ENCODE measurements at places on chromosomes 6 and 20.

DNA sequence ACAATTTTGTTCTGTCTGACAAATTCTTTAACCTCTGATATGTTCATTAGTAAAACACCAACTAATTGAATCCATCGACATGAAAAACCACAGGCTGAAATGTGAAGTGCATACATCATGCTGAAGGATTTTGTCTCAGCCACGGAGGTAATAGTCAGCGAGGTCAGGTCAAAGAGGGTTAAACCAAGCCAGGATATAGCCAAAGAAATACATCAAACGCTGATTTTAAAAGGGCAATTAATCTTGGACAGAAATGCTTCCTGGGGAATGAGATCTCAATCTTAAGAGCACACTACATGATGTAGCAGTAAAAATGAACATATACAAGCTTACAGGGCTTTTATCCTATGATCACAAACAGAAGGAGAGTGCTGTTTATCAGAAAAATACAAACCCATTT is 106.7 kb downstream of the PRDM1 start:
- no peak for DNase-seq

DNA sequence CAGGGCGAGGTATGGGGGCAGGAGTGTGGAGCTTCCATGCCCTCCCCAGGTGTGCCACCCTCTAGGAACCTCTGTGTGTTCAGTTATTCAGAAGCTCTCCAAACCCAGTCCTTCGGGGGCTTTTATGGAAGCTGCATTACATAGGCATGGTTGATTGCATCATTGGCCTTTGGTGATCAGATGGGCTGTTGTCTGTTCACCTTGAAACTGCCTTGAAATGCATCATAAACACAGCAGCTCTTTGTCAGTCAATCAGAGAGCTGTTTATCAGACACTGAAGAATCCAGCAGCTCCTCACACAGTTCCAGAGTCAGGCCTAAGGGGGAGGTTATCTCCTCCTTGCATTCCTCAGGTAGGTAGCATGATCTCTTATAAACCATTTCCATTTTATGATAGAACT is 62.4 kb downstream of the E2F3 start:
- DNase-seq, result no peak

DNA sequence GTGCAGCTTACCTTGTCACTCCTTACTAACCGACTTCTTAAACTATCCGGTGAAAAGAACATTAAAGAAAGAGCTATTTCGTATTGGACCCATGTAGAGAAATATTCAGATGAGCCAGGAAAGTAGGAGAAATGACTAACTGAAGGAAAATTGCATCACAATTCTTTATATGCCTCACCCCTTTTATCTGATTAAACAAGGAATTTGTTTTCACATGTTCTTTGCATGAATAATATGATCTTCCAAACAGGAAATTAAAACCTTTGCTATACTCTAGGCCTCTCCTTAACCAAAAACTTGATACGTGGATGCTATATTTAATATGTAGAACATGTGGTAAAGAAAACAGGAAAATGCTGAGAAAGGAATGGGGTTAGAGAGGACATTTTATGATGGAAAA is 41.9 kb upstream of the LRRC1 start:
- DNase-seq, result no peak

DNA sequence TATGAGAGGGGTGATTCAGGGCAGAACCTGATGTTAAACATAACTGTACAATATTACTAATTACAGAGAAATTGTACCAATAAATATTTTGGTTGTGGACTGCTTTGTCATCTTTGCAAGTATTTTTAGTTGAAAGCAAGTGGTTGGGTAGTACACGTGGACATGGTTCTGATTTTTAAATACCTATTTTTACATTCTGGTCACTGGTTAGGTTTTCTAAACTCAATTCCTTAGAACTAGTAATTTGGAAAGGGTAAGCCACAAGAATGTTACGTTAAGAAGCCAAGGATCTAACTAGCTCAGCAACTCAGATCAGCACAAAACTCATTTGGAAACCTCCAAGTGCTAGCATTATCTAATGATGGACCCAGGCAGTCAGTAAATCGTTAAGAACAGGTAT is 2.7 kb downstream of the EPB41L2 start:
- no peak for DNase-seq

DNA sequence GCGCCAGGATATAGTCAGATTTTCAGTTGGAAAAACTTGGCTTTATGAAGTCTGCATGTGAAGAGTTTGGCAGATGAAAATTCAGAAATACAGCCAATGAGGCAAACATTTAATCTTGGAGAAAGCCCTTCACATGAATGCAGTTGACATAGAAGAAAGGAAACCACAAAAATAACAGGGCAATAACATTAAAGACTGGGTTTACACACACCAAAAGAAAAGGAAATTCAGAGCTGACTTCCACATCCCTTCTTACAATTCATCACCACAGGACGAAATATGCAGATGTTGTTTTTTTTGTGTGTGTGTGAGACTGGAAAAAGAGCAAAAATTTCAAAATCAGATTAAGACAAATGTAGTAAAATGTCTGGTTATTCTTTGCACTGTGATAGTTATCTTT is 69.8 kb upstream of the HEY2 start:
- DNase-seq, result no peak

- DNase-seq, result no peak
Measured at GRCh38 chr6:115899730-115900282, 160.9 kb downstream of the FRK start.

- DNase-seq, result no peak
Measured at GRCh38 chr6:15131651-15132061, 114.2 kb upstream of the JARID2 start.

DNA sequence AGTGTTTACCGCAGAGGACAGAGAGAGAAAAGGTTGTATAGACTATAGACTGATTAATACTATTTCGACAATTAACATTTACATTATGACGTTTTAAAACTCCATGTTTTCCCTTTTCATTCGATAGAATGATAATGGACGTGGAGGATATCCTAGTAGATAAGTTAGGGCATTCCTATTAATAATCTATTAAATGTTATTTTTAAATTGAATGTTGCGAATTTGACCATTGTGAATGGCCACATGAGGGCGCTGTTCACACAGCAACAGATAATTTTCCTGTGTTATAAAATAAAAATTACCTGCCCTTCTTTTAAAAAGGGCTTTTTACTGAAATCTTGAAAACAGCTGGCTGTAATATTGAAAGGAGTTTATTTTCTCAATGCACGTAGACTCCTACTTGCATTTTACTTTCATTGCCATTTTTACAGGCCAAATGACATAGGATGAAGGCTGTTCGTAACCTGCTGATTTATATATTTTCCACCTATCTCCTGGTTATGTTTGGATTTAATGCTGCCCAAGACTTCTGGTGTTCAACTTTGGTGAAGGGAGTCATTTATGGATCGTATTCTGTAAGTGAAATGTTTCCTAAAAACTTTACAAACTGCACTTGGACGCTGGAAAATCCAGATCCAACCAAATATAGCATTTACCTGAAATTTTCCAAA is 3.3 kb downstream of the ADGRB3 start:
- no peak for DNase-seq

- DNase-seq, result no peak
Measured at GRCh38 chr6:63565727-63566596, 6.3 kb upstream of the LOC128125822 start.

- DNase-seq, result no peak
Measured at GRCh38 chr6:125367036-125367782, 65.4 kb upstream of the HDDC2 start.

DNA sequence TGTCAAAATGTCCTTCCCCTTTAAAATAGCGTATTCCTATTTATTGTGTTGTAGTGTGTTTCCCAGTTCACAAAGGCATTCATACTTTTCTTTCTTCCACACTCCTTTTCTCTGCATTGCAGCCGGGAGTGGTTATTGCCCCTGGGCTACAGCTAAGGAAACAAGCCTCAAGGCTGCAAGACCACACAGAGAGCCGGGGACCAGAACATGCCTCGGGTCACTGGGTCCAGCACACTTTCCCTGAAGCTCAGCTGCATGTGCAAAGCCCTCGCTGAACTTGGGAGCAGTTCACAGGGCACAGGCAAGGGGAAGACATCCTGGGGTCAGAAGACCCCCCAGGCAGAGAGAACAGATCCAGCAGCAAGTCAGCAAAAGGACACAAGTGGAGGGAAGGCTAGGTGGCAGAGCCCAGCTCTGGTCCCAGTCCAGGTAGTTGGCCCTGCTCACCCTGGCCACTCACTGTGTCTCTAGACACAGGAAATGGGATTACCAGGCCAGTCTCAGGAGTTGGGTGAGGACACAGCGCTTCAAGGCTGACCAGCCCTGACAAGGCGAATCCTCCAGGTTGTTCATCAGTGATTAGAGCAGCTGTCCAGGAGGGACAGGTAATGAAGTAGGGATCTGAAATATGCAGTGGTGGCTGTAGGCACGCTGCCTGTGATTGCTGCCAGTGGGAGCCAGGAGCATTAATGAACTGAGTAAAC is 118.2 kb downstream of the CD83 start:
- DNase-seq, result no peak

DNA sequence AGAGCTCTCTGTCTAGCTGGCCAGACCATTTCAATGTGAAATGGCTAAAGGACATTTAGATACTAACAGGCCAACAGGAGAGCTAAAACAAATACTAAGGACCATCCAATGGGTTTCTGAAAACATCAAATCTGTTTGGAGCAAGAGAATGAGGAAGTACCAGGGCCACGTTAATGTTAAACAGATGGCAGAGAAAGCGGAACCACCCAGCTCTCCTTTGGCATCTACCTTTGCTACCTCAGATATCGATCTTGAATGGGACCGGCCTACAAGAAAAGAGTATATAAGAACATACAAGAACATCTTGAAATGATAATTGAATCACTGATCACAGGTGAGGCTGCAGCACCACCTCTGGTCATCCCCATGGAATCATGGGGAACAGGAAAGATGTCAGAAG is 31.8 kb downstream of the KCNK5 start:
- no peak for DNase-seq

- no peak for DNase-seq
Measured at GRCh38 chr6:87944541-87944954, 103.1 kb upstream of the SPACA1 start.

GRCh38 chr6:26197933-26198721 is 110.9 kb downstream of the HFE start:
- peak; percentile 28 for DNase-seq

- no peak for DNase-seq
Measured at GRCh38 chr6:156174031-156174890, 602.9 kb upstream of the ARID1B start.

- no peak for DNase-seq
Measured at GRCh38 chr6:169824848-169825557, 73.6 kb downstream of the ERMARD start.

GRCh38 chr20:39112178-39112743 is 150.1 kb downstream of the DHX35 start:
- DNase-seq, result no peak

GRCh38 chr6:106752641-106753040 is 123.3 kb downstream of the QRSL1 start:
- no peak for DNase-seq

DNA sequence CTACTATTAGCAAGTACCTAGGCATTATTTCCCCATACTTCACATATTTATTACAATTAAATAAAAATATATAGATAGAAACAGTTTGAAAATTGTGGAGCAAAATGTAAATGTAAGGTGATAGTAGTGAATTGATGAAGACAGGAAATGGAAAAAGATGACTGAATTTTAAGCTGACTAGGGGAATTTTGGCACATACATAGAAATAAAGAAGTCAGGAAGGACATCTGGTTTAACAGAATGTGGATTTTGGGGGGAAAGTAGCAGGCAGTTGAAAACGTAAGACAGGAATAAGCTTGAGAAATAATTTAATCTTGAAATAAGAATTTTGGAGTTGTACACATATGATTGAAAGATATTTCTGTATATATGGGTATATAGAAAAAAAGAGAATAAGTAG is 701.7 kb upstream of the CITED2 start:
- no peak for DNase-seq

- DNase-seq, result no peak
Measured at GRCh38 chr20:35167787-35168186, 4.1 kb upstream of the PROCR start.

- DNase-seq, result no peak
Measured at GRCh38 chr6:2505624-2506023, 245.1 kb downstream of the MYLK4 start.
